ENCODE measurements at places on chromosomes 3 and 15.

GRCh38 chr3:180048840-180049239, 12.1 kb upstream of the PEX5L start:
- DNase-seq: no peak

GRCh38 chr3:71816767-71817156, 31.8 kb upstream of the PROK2 start:
- no peak for DNase-seq

GRCh38 chr3:157373783-157374182, 62.9 kb upstream of the PTX3 start:
- no peak for DNase-seq

DNA sequence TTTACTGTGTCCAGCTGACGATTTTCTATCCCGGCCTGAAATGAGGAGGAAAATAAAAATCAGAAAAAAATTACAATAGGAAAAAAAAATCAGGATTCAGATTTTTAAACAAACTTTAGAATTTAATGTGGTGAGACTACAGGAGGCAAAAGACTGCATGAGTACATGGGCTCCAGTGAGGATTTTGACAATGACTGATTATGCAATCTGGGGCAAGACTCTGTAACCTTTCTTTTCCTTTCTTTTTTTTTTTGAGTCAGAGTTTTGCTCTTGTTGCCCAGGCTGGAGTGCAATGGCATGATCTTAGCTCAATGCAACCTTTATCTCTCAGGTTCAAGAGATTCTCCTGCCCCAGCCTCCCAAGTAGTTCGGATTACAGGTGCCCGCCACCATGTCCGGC, 29.9 kb downstream of the SPG11 start:
- DNase-seq: no peak

- no peak for DNase-seq
Observed at GRCh38 chr3:131538968-131539367, 36.2 kb upstream of the MRPL3 start.

- no peak for DNase-seq
Observed at GRCh38 chr3:37645517-37646380, 215.9 kb upstream of the CTDSPL start.

DNA sequence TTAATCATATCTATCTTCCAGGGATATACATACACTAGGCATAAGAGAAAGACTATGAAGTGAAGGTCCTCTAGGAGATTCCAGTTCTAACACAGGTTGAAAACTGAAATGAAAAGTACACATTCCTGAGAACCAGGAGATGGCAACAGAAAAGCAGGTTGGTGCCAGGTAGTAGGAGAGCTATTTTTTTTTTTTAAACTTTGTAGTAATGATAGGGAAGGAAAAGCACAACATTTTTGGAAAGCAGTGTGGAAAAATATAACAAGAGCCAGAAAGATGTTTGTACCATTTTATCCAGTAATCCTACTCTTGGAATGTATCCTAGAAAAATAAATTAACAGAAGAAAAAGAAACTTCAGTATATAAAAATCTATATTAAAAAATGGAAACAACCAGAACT, 189.9 kb downstream of the DTWD1 start:
- DNase-seq: no peak

DNA sequence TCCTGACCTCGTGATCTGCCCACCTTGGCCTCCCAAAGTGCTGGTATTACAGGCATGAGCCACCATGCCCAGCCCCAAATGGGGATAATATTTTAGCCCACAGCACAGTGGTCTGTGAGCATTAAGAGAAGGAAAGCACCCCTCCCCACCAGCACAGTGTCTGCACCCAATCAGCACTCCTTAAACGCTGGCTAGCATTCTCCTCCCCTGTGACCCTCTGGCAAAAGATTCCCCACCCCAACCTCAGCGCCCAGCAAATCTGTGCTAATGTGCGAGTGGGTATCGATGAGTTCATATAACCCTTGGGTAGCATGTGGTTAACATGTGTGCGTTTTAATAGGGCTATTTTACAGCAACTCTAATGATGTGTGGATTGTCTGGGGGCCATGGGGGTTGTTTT, 18.3 kb upstream of the EPHB3 start:
- no peak for DNase-seq

- no peak for DNase-seq
Observed at GRCh38 chr3:53633197-53633787, 138.9 kb downstream of the CACNA1D start.

GRCh38 chr3:162738784-162739183, 1242.2 kb downstream of the OTOL1 start:
- no peak for DNase-seq

DNA sequence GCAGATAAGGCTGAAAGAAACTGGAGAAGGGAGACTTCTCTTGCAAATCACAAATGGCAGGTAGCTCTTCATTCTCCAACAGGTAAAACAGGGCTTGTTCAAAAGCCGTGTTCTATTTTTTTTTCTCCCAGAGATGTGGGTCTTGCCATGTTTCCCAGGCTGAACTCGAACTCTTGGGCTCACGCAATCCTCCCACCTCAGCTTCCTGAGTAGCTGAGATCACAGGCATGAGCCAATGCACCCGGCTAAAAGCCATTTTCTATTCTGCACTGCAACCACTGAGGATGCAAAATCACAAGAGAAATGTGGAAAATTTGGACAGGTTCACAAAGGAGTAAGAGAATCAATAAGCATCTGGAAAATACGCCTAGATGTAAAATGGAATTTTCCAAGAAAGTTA, 19.5 kb downstream of the EIF4E3 start:
- no peak for DNase-seq

DNA sequence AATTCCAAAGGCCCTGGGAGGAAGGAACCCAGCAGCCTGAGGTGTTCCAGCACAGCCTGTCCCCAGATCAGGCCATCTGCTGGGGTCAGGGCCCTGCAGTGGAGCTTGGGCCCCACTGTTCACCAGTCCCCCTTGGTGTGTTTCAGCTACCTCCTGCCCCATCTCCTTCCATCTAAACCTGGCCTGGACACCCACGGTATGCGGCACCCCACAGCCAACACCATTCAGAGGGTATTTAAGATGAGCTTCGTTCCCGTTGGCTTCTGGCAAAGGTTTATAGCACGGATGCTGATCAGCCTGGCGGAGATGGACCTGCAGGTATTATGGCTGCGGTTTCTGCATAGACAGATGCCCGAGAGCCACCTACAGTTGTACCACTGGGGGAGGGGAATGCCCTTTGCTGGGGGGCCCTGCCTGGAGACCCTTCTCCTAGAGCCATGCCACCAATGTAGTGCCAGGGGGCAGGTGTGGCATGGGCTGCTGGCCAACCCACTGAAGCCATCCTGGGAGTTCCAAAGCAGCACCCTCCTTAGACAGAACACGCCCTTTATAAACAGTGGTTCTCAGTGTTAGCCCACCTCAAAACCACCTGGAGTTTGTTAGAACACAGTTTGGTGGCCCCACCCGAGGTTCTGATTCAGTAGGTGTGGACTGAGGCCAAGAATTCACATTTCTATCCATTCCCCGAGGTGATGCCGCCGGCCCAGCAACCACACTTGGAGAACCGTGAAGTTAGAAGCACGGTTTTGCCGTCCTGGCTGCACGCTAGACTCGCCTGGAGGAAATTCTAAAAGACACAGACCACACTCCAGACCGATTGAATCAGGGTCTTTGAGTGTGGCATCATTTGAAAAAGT, 126.9 kb downstream of the LRRK1 start:
- no peak for DNase-seq

DNA sequence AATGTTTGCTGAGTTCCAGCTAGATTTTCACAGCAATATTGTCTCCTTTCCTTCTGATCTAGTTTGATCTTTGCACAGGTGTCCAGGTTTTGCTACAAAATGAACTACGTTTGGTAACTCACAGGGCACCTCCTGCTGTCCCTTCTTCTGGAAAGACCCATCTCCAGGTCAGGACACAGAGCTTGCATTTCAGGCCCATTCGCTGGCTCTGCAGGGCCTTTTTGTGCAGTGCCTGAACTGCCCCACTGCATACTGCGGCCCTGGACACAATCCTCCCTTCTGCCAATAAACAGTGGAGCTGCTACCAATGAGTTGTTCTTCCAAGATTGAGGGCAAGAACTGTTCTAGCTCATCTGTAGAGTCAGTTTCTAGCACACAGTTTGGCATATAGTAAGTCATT, 50.7 kb upstream of the BDH1 start:
- no peak for DNase-seq

DNA sequence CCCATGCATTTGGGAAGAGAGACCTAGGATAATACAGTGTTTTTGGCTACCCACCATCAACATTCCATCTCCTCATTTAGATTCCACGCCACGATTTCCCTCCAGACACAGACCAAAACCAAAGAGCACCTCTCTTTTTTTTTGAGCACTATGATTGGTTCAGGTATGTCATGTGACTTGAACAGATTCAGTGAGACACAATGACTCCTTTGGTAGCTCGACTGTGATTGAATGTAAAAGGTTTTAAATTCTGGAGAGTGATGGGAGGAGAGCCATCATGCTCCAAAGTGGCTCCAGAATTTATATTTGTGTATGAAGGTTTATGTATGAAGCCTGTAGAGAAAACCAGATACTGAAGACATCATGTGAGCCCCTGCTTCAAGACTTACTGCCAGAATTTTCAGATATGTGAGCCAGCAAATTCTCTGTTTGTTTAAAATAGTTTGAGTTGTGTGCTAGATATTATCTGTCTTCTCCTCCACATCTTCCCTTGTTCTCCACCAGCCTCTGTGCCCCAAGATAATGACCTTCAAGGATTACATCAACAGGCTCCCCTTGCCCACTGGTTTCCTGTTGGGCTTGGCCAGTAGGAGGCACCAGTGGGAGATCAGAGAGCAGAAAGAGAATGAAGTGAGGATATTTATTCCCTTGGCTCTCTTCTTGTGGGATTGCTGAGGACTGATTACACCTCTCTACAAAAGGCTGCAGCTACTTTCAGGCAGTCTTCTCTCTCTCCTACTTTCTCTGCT, 12.5 kb downstream of the MYD88 start:
- DNase-seq: no peak

DNA sequence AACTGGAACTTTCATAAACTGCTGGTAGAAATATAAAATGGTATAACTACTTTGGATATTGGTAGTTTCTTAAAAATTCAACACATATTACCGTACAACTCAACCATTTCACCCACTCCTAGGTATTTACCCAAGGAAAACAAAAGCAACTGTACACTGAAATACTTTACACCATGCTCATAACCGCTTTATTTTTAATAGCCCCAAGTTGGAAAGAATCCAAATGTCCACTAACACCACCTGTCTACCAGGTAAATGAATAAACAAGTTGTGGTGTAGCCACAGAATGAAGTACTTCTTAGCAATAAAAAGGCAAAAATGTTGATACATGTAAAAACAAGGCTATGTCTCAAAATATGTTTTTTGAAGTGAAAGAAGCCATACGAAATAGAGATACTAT, 215.9 kb upstream of the PEX5L start:
- DNase-seq: no peak

- no peak for DNase-seq
Observed at GRCh38 chr3:186938716-186939115, 8.4 kb downstream of the ST6GAL1 start.

- no peak for DNase-seq
Observed at GRCh38 chr3:197309528-197310361, 11.3 kb upstream of the DLG1 start.

GRCh38 chr3:71754610-71755253, 1.1 kb downstream of the GPR27 start:
- no peak for DNase-seq

- DNase-seq: no peak
Observed at GRCh38 chr3:189404024-189404423, 227.2 kb upstream of the TP63 start.

DNA sequence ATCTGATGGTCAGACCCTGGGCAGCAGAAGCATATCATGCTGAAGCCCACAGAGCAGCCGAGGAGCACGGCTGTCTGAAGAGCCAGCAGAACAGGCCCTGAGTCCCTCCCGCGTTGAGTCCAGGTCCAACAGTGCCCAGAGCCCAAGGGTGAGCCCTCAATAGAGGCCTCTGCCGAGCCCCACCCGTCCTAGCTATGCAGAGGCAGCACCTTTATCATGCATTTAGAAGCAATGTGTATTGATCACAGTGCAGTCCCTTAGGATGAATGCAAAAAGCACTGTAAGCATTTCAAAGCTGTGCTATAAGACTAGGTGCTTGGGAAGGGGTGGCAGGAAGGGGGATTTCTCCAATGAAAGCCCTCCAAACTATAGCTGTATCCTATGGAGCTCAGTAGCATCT, 208.5 kb downstream of the GABRB3 start:
- no peak for DNase-seq

DNA sequence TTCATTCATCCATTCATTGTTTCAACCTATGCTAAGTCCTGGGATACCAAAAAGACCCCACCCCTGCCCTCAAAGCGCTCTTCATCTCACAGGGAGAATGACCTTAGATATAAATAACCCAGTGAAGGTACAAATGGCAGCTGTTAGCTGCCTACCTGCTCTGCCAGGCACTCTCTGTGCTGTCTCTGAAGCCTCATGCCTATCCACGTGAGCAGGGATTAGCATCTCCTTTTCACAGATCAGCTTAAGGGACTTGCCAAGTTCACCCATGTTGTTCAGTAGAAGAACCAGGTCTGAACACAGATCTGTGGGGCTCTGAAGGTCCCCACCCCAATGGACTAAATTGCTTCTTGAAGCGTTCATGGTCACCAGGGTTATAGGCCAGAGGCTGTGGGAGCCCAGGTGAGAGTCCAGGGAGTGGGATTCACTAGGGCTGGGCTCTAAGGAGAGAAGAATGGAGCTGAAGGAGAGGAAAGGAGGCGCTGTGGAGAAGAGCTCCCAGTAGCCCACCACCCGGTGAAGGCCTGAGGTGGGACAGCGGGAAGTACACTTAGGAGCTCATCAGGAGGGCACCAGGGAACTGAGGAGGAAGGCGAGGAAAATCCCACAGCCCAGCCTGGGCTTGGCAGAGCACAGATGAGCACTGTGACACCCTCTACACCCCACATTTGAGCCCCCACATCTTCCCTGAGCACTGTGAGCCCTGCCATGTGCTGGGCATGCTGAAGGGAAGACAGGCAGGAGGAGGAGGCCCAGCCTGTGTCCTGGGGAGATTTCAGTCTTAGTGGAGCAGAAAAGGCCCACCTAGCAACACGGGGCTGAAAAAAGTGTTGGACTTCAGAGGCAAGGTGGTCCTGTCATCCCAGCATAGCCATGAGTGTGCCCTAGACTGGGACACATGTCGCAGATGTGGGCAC, 20.4 kb downstream of the RBP1 start:
- DNase-seq: no peak

DNA sequence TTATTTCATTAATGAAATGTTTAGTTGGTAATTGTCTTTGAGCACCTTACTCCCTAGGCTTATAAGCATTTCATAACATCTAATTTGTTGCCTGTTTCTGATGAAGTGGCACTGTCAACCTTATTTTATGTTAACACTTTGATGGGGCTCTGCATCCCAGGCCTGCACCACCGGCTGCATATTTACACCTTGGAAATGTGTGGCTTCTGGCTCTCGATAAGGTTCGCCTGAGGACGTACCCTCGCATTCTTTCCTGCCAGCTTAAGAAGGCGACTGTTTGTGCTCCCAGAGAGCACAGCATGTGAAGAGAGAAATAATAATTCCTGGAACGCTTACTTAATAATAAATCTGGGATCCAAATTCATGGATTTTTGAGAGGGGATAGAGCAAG, 763.3 kb upstream of the CFAP20DC start:
- DNase-seq: no peak
